SJSA1 (cell line): ENCODE measurements at places on chromosomes 16 and 17.

- peak within 1 kb of the TSS; percentile 86 for H3K4me3 ChIP-seq
- H3K27me3 ChIP-seq, result no peaks in the 10 kb centered on the region
- peaks cover 18% of the 10 kb centered on the region for H3K4me1 ChIP-seq
- DNase-seq, result peak; percentile 55
- peak within 1 kb of the TSS; percentile 53 for H3K27ac ChIP-seq
These were observed at the start of gene ULK2 for GRCh38 chr17:19867329-19868078. TSS of gene ULK2 (minus strand) at chr17:19867936. CDS start at chr17:19867417, 519 bp downstream.

DNA sequence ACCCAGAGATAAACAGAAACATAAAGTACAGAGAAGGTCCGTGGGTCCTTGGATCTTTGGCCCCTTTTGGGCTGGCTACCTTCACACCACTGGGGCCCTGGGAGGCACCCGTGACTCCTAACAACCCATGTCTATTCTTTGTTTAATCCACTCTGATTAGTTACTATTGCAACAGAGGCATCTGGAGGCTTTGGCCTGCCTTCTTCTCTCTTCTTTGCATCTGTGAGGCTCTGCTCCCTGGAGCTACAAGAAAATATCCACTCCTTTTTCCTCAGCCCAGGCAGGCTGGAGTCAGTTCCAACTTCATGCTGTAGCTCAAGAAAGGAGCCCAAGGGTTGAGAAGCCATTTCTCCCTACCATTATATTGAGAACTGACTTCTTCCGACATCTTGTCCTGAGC, 9.5 kb upstream of the CMIP start:
- no peak overlapping the region for H3K27ac ChIP-seq
- no peak for DNase-seq
- H3K36me3 ChIP-seq, result no peaks in the 10 kb centered on the region
- peaks cover 19% of the 10 kb centered on the region for H3K4me1 ChIP-seq
- no peaks in the 10 kb centered on the region for H3K27me3 ChIP-seq

DNA sequence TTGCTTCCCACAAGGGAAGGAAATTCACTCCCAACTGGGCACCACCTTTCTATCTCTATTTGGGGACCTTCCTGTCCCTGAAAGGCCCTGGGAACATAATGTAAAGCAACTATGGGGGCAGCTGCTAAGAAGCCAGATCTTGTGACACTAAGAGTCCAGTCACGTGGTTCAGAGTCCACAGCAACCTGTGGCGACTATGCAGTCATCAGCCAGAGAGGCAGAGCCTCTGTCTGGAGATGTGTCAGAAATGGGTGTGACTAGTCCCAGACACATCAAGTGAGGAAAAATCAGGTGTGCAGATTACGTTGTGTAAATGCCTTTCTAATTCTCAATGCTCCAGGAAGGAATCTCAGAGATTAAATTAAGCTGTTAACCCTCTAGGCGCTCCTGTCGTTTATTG, 26.6 kb upstream of the SKAP1 start:
- H3K4me1 ChIP-seq, result no peaks in the 10 kb centered on the region
- H3K27ac ChIP-seq, result no peak overlapping the region
- no peak overlapping the region for H3K4me3 ChIP-seq
- H3K27me3 ChIP-seq, result peaks cover 30% of the 10 kb centered on the region
- no peaks in the 10 kb centered on the region for H3K36me3 ChIP-seq
- no peak for DNase-seq

GRCh38 chr17:30279156-30279555, 12.6 kb downstream of the BLMH start:
- peaks cover 79% of the 10 kb centered on the region for H3K36me3 ChIP-seq
- no peak for DNase-seq
- H3K4me1 ChIP-seq, result no peaks in the 10 kb centered on the region
- no peaks in the 10 kb centered on the region for H3K27me3 ChIP-seq

DNA sequence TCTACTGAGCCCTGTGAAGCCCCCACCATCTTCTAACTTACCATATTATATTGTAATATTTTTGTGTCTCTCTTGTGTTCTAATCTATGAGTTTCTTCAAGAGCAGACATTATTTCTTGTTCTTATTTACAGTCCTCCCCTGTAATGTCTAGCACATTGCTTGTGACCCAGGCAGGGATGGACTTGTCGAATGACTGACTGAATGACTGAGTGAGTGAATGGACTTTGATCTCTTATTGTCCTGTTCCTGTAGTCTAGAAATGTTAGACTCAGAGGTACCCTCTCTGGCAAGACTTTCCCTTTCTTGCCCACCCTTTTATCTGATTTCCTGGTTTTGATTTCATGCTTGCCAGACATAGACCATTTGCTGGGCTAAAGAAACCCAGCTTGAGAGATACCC, 35.0 kb upstream of the MED13 start:
- H3K4me1 ChIP-seq, result peaks cover 8% of the 10 kb centered on the region
- no peaks in the 10 kb centered on the region for H3K36me3 ChIP-seq
- no peaks in the 10 kb centered on the region for H3K27me3 ChIP-seq
